ENCODE measurements at places on chromosomes 7 and 10. TPM values are rescaled to one million over a fixed set of nuclear protein-coding genes. Genes with fewer than 3 reads are reported as not detected.

The ITIH5 gene
- 3.7 TPM for total RNA-seq

- no peak for DNase-seq
Observed at GRCh38 chr7:127894588-127894987, 136.6 kb downstream of the LRRC4 start.

DNA sequence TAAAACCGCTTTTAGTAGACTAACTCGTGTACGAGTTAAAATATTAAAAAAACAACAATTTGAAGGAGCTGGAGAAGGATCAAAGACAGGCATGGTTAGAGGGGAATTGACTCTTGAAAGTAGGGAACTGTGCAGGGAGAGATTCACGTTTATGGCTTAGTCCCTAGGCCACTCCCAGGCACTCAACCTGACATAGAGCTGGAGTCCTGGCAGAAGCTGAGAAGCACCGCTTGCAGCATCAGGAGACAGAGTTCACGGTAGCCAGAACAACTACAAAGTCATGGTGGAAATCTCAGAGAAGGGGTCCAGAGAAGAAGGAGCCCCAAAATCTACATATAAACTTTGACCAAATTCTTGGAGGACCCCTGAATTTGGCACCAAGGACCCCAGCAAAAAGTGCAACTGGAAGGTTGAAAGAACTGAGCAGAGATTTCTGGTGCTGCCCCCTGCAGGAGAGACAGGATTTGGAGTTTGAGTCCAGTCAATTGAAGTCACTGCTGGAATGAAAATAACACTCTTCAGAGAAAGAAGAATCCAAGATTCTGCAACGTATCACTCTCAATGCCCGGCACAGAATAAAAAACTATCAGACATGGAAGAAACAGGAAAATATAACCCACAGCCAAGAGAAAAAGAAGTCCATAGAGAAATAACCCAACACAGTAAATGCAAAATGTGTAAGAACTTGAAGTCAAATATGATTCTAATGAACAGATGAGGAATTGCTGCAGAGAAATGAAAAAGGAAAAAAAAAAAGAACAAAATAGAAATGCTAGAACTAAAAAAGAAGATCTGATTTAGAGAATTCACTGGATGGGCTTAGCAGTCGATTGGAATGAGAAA lies 493.3 kb upstream of the PODXL start:
- no peak for DNase-seq

The SGPL1 gene
- 101 TPM for total RNA-seq

DNA sequence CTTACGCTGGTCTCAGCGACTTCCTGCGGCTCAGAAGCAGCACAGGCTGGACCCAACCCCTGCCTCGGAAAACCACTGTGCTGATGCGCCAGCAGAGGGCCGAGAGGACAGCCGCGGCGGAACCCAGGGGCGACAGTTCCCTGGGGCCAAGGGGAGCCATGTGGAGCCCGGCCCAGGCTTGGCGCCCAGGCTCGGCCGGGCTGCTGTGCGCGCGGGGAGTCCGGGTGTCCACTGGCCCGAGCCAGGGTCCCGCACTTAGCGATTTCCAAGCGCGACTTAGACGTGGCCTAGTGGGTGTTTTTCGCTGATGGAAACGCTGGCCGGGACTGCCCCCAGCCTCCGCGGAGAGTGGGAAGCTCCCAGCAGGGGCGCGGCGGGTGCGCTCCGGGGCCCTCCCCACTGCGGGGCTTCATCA lies 18.6 kb upstream of the ZNF32 start:
- peak; percentile 20 for DNase-seq

The TAS2R4 gene
- total RNA-seq: 1.1 TPM

The ITPRID1 gene
- not detected for total RNA-seq

The RARRES2 gene
- 19.4 TPM for total RNA-seq

The LRMDA gene
- total RNA-seq: 2.2 TPM

DNA sequence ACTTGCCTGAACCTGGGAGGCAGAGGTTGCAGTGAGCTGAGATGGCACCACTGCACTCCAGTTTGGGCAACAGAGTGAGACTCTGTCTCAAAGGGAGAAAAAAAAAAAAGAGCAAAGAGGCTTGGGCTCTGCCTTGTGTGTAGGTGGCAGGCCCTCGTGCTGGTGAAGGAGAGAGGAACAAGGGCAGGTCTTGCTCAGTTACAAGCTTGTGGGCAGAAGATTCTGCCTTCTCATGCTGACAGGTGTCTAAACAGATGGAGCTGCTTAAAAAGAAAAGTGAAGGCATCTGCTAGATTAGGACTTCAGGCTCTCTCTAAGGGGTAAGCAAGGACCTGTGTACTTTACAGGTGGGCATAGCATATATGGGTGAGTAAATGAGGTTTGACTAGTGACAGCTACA lies 65.5 kb upstream of the TRIM8 start:
- no peak for DNase-seq

DNA sequence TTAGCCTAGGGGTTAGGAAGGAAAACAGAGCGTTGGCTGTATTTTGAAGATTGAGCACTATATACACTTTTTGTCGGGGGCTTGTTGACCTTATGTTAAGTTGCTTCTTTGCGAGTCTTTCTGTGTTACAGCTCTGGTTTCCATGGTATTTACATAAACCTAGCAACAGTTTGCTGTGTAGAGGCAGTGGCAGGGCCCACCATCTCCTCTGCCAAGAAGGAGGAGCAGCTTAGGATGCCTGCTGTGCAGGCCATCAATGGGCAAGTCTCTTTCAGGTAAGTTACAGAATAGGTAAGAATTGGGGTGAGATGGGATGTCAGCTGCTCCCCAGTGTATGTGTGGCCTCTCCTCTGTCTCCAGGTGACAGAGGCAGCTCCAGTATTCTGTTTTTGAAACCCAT lies 485.5 kb downstream of the LRMDA start:
- no peak for DNase-seq

The DNAJC1 gene
- 67.1 TPM for total RNA-seq

- DNase-seq: no peak
Observed at GRCh38 chr7:128794020-128794419, 2.3 kb downstream of the CCDC136 start.

DNA sequence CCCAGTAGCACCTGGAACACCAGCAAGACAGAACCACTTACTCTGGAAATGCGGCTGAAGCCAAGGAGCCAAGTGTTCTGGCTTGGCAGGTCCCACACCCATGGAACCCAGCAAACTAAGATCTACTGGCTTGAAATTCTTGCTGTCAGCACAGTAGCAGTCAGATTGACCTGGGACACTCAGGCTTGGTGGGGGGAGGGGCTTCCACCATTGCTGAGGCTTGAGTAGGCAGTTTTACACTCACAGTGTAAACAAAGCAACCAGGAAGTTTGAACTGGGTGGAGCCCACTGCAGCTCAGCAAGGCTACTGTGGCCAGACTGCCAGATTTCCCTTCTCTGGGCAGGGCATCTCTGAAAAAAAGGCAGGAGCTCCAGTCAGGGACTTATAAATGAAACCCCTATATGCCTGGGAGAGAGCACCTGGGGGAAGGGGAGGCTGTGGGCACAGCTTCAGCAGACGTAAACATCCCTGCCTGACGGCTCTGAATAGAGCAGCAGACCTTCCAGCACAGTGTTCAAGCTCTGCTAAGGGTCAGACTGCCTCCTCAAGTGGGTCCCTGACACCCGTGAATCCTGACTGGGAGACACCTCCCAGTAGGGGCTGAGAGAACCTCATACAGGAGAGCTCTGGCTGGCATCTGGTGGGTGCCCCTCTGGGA lies 121.2 kb downstream of the MTERF1 start:
- DNase-seq: peak; percentile 22

DNA sequence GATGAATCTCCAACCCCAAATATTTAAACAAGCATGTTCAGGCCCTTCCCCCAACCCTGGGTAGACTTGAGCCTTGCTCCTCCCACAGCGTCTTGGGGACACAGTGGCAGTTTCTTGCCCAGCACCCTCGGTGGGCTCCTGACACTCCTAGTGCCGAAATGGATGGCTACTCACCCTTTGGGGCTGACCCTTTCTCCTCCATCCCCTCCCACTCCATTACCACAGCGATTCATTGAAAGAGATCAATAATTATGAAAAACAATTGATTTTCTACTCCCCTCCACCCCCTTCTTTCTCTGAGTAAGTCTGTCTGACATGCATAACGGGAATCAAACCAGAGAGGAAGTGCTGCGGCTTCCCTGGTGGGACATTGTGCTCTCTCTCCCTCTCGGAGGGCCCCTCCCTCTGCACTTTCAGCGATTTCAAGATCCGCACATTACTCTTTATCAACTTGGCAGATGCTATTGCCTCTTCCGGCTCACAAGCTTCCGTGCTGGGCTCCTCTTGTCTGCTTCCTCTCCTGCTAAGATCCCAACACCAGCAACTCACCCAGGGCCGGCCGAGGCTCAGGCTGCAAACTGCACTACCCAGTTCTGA lies 79.0 kb upstream of the PLXNA4 start:
- peak; percentile 63 for DNase-seq

- DNase-seq: no peak
Observed at GRCh38 chr7:42642699-42643098, 269.2 kb downstream of the C7orf25 start.

GRCh38 chr7:50181081-50181480 lies 88.0 kb upstream of the ZPBP start:
- DNase-seq: no peak

GRCh38 chr7:148708026-148708885 lies 9.6 kb downstream of the CUL1 start:
- no peak for DNase-seq

DNA sequence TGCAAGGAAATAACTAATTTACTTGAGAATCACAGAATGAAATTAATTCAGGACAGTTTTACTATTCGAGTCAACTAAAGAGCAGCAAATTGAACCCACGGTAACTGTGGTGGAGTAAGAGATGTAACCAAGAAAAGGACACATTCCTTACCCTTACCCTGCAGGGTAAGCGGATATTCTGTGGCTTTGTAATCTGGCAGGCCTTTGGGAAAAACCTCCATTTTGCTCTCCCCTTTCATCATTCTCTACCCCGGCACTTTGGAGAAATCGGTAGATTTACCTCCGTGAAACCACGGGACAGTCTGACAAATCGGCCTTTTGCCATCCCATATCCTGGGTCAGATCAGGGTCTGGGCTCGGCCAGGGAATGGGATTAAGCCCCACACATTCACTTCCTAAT lies 18.4 kb downstream of the RCC1L start:
- peak; percentile 52 for DNase-seq

DNA sequence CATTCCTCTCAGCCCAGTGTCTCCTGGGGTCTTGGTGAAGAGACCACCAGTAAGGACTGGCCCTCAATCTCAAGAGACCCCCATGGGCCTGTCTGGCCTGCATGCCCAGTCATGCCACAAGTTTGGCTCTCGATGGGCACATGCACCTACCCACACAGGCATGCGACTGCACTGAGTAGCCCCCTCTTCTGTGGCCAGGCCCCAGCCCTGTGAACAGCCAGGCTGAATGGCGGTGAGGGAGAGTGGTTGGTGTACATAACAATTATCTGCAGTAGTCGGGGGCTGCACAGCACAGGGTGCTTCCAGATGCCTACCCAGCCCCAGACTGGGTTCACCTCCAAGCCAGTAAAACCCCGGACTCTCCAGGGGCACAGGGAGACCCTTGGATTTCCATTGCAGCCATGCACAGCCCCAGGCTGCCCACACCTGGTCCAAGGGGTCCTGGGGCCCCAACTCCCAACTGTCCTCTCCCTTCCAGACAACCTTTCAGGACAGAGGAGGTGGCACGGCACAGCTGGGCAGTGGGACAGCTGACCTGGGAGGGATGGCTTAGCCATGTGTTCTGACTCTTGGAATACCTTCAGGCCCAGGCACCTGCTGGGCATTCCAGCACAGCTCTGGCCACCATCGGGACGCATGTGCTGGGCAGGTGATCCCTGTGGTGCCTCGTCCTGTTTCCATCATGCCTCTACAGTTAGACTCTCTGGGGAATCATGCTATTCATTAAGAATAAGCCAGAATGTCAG lies 21.0 kb upstream of the CSGALNACT2 start:
- DNase-seq: no peak

DNA sequence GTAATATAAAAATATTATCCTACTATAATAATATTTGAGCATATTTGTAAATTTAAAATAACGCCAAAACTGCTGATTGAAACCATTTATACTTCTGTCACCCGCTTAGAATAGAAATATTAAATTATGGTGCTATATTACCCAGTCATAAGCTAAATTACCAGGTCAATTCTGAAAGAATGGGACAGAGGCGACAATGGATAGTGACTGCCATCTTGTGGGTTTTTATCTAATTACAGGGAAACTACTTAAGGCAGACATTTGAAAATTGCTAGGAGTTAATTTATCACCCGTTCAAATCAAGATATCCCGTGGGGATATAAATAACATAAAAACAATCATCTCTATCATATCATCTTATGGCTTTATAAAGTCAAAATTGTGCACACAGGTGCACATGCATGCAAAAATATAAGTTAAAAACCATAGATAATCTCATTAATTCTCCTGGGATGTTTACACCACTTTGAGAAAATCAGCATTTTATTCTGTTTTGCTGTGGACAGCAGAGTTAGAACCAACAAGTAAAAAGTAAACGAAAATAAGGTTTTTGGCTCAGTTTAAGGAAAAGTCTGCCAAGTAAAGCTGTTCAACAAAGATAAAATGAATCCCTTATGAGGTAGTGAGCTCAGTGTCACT lies 41.3 kb upstream of the HPSE2 start:
- no peak for DNase-seq

DNA sequence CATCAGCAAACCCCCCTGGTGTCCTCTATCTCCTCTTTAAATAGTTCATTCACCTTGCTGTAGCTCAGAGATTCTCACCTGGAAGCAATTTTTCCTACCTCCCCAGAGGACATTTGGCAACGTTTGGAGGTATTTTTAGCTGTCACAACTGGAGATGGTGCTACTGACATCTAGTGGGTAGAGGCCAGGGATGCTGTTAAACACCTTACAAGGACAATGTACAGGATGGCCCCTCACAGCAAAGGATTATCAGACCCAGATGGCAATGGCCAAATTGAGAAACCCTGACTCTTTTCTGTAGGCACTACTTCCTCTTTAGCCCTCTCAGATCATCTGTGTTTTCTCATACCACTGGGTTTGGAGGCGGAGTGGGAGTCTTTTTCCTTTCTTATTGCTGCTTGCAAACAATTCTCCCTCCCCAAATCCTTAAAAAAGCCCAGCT lies 13.2 kb upstream of the TRA2A start:
- peak; percentile 16 for DNase-seq

DNA sequence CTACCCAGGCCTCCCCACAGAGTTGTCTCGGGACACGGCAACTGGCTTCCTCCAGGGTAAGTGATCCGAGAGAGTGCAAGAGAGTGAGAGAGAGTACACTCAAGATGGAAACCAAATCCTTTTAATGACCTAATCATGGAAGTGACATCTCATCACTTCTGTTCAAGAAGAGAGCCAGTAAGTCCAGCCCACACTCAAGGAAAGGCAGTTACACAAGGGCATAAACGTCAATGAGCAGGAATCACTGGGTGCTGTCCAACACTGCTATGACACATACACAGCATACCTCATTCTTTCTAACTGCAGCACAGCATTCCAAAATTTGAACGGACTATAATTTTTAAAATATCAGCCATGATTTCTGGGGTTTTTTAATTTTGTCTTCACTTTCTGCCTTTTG lies 29.3 kb upstream of the OSBPL3 start:
- DNase-seq: peak; percentile 98

The LEP gene
- not detected for total RNA-seq

The PHF14 gene
- total RNA-seq: 28.8 TPM

GRCh38 chr7:84085998-84086397 lies 108.6 kb downstream of the SEMA3A start:
- no peak for DNase-seq

- DNase-seq: no peak
Observed at GRCh38 chr7:45435131-45435530, 139.0 kb upstream of the ADCY1 start.

The SLC26A4 gene
- total RNA-seq: 0.91 TPM

GRCh38 chr7:83478616-83479015 lies 170.3 kb downstream of the SEMA3E start:
- DNase-seq: no peak

- no peak for DNase-seq
Observed at GRCh38 chr10:35050568-35050967, 39.6 kb downstream of the CUL2 start.

The NPC1L1 gene
- 0.07 TPM for total RNA-seq

The TLX1 gene
- not detected for total RNA-seq

The SNX10 gene
- total RNA-seq: 5.4 TPM
